Central memory CD4-positive, alpha-beta T cell (primary cell): ENCODE measurements at places on chromosomes 1 and 21.

- DNase-seq = peak; percentile 23
Measured at GRCh38 chr1:156845055-156845952, 13.6 kb downstream of the INSRR start.

DNA sequence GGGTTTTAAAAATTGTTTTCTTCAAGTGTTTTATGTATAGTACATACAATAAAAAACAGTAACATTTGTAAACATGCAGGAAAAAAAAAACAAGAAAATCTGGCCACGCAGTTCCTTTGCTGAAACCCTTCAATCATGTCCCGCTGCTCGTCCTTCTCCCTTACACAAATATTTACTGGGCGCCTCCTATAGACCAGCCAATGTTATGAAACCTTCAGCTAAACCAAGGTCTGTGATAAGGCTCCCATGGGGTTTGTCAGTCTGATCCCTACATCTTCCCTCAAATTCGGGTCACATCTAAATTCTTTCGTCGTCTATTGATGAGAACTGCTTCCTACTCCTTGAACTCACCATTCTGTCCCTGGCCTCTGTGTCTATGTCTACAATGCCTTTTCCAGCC lies 583.9 kb downstream of the SMYD3 start:
- DNase-seq = no peak

GRCh38 chr1:76269155-76269554 lies 194.6 kb downstream of the ST6GALNAC3 start:
- DNase-seq = no peak

GRCh38 chr1:236090741-236091147 lies 25.9 kb upstream of the NID1 start:
- DNase-seq = no peak

DNA sequence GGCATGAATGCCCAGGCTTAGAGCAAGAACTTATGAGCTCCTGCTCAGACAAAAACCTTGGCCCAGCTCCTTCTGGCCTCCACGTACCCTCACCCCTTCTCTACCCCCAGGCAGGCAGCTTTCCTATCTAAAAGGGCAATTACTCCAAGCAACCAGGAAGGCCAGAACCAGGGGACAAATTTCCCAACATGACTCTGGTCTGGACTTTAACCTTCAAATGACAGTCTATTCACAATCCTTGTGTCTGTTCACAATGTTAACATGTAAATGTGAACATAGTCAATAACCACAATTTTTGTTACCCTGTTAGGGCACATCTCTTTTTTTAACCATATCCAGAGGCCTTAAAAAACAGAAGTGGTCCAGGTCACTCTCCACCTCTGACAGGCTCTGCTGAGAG lies 64.4 kb upstream of the LAPTM5 start:
- DNase-seq = no peak

DNA sequence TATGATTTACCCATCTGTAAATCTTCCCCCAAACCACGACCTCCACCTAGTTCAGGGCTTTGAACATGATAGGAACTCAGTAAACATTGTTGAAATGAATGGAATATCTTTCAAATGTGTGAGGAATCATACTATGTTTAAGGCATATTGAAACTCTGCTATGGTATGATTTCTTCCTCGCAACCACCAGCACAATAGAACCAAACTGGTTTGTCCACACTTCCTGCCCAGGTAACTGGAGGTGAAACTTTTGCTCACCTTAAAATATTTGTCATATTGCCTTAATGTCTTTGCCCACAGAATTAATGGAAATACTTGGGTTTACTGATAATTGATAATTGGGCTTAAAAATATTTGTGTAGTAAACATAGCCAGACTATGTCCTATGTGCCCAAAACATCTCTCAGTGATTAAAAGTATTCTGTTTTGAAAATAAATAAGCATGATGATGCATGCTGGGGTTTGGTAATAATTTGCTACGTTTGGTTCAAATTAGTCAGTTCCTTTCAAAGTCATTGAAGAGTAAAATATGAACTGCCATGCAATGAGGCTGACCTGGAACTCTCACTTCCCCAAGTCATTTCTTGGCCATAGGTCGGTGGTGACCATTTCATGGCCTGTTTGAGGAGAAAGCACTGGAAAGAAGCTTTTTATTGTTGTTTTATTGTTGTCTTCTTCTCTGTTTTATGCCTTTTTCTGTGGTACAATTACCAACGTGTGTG lies 73.3 kb downstream of the TNFSF18 start:
- DNase-seq = no peak

DNA sequence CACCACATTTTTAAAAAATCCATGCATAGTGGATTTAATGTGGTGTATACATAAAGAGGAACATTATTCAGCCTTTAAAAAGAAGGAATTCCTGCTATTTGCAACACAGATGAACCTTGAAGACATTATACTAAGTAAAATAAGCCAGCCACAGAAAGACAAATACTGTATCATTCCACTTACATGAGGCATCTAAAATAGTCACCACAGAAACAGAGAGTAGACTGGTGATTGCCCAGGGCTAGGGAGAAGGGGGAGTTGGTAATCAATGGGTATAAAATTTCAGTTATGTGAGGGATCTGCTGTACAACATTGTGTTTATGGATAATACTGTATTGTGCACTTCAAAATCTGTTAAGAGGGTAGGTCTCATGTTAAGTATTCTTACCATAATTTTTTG lies 10.0 kb downstream of the FAM163A start:
- DNase-seq = no peak

GRCh38 chr1:203554071-203554470 lies 60.1 kb downstream of the OPTC start:
- DNase-seq = no peak

DNA sequence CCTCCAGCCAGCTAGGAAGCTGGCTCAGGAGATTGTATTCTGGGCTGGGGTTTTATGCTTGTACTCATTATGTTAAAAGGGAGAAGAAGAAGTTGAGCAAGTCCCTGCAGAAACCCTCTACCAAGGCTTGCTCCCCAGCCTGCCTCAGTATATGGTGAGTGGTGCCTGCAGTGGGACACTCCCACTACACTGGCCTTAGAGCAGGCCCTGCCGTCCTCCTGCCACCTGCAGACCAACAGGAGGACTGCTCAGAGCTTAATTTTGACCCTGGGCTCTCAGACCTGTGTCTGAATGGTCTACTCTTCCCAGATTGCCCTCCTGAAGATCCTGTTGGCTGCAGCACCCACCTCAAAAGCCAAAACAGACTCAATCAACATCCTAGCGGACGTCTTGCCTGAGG lies 13.0 kb downstream of the STRIP1 start:
- no peak for DNase-seq

DNA sequence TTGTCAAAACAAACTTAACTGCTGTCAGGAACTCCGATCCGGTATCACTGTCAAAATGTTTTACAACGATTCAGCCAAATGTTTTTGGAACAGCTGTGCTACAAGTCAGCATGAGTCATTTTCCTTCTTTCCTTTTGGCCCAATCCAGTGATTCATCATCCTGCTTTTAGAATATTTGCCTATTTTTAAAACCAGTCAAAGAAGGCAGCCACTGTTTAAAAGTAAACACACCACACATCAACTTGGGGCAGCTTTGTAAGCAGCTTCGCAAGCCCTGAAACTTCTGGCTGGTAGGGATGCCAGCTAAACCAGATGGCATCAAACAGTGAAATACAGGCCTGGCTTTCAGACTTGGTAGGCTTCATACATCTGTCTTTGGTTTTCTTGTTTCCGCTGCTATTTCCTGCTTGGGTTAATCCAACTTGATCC lies 14.9 kb downstream of the MAP3K7CL start:
- no peak for DNase-seq

DNA sequence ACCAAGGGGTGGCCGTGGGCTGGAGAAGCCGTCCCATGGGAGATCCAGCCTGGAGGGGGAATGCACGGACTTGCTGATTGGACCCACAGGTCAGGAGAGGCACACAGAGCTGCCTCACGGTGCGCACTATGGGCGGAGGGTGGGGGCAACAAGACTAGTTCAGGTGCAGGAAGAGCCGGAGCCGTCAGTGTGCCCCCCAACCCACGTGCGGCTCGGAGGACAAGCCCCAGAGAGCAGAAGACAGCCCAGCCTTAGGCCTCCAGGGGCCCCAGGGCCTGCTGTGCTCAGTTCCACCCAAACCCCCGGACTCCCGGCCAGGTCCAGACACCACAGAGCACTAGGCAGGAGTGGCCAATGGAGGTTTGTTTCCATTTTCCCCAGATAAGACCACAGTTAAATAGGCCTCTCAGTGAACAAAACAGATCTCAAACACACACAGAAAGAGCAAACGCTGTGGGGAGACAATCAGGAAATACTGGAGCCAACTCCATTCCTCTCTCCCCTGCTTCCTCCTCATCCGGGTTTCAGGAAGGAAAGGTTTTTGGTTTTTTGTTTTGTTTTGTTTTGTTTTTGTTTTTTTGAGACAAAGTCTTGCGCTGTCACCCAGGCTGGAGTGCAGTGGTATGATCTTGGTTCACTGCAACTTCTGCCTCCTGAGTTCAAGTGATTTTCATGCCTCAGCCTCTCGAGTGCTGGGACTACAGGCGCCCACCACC lies 84.2 kb downstream of the ADSS2 start:
- no peak for DNase-seq

DNA sequence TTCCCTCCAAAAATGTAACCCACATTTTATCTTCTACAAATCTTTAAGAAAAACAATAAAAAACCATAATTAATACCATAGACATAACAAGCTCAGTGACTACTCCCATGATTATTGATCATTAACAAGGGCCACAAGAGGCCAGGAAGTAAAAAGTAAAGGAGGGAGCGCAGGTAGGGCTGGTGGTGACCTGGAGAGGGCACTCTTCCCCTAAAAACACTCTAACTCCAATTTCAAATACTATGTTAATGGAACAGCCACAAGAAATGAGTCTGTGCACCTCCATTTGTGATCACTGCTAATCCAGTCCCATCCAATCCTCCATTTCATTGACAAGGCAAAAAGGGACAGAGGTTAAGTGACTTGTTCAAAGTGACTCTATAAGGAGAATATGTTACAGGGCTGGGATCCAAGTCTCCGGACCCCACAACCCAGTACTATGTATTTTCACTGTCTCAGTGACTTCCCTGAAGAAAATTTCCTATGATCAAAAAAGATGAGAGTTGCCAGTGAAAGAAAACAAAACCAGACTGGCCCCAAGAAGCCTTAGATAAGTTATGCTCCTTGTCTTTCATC lies 41.2 kb upstream of the CFAP298 start:
- peak; percentile 18 for DNase-seq

GRCh38 chr1:200226969-200227303 lies 182.9 kb downstream of the ZNF281 start:
- no peak for DNase-seq

DNA sequence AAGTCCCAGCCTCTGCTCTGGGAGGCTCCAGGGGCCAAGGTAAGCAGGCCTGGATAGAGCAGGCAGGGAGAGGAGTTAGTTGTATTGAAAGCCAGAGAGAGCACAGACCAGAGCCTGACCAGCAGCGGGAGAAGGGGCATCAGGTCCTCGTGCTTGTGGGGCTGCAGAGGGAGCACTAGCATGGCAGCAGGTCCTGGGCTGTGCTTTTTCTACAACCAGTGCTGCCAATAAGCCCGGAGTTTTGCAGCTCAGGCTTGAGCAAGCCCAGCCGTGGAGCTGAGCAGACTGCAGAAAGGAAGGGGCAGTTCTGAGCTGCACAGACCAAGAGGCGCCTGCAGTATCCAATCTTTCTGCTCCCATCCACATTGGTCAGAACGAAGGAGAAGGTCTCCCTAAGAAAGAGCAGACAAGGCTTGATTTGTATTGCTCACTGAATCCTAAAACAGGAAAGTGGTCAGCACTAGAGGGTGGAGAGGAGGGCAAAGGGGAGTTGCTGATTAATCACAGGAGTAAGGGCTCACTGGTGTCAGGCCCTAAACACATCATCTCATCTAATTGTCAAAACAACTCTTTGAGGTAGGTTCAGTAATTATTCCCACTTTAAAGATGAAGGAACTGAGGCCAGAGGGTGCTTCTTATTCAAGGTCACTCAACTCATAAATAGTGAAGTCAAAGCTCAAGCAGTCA lies 2.7 kb downstream of the DENND2D start:
- DNase-seq = peak; percentile 72

- DNase-seq = no peak
Measured at GRCh38 chr1:97636941-97637340, 283.9 kb downstream of the DPYD start.

- no peak for DNase-seq
Measured at GRCh38 chr1:248849152-248849551, 9.7 kb downstream of the ZNF692 start.

DNA sequence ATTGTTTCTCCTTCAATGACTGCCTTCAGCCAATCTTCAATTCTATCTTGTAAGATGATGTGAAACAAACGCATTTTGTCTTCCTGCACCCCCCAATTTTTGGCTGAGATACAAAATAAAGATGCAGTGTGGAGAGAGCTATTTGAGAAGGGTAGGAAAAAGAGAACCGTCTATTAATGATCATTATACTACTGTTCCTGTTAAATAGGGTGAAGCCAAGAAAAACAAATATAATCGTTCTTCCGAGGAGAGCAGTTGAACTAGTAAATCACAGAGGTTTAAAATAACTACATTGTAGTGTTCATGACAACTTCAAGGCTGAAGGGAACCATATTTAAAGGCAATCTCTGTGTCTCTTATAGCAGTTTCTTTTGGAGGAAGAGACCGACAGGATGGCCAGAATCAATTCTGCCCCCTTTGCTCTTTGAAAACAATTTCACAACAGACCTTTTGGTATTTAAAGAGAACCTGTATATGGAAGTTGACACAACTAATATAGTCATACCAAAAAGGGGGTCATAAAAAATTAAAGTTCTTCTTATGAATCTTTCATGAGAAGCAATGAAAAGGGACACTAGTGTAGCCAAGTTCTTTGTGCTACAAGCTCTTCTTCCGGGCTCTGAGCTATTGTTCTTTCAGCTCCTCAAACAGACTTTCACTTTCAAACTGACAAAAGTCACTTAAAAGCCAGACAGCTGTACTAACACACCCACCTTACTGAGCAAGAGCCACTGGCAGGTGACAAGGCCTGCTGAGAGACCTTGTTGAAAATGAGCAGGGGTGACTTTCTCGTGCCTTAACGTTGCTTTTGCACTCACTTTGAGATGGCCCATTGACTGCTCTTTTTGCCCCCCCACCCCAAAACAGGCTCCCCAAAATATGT lies 30.9 kb downstream of the PROX1 start:
- DNase-seq = no peak

- DNase-seq = no peak
Measured at GRCh38 chr21:44288251-44289110, 2.8 kb downstream of the AIRE start.

DNA sequence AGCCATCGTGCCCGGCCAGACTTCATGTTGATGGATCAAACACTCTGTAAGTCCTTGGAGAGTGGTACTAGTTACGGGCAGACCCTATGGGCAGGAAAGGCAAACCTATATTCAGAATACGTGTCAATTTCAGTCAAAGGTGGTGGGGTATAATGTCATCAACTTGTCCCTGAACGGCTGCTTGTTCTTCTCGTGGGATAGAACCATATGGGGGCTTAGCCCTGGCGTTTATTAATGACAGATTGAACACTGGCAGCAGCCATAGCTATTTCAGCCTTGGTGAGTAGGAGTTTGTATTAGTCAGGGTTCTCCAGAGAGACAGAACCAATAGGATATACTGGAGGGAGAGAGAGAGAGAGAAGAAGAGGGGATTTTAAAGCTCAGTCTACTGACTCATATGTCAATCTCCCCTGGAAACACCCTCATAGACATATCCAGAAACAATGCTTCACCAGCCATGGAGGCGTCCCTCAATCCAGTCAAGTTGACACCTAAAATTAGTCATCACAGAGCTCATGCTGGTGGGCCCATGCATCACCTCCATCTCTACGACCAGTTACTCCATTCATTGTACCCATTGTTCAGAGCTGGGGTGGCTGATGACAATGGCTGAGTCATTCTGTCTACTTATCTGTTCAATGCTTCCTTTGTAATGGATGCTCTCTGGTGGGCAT lies 16.1 kb upstream of the AQP10 start:
- DNase-seq = no peak
